ENCODE measurements at places on chromosomes 12 and 14.

- no peak for DNase-seq
Observed at GRCh38 chr14:69860221-69860620, 19.0 kb upstream of the SMOC1 start.

- DNase-seq = no peak
Observed at GRCh38 chr12:19166956-19167355, 37.4 kb downstream of the PLEKHA5 start.

DNA sequence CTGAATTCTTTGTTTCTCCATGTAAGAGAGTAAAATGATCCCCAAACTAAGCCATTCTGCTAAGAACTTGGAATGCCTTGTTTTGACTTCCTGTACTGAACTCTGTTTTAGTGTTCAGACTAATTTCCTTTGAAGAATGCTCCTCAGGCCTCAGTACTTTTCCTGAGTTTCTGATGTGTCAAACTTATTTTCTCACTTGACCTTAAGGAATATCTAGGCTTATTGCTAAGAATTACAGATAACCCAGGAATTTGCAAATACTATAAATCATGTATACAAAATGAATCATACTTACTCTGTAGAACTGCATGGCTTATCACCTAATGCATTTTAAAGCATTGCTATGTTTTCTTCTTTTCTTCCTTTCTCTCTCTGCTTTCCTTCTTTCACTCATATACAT, 93.1 kb upstream of the PKP2 start:
- DNase-seq = no peak

DNA sequence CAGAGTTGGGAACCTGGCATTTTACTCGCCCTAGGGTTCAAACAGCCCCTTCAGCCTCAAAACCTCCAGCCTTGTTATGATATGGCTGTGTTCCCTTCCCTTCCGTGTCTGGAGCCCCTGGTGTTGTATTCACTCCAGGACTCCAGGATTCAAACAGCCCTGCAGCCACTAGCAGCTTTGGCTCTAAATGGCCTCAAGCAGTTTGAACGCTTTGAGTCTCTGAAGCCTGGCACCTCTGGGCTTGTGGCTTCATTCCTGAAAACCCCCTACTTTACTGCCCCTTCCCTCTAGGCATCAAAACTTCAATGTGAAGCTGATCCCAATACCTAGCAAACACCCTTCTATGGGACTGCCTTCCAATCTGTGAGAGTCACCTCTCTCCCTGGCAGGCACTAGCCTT, 67.9 kb upstream of the RMST start:
- DNase-seq = no peak

DNA sequence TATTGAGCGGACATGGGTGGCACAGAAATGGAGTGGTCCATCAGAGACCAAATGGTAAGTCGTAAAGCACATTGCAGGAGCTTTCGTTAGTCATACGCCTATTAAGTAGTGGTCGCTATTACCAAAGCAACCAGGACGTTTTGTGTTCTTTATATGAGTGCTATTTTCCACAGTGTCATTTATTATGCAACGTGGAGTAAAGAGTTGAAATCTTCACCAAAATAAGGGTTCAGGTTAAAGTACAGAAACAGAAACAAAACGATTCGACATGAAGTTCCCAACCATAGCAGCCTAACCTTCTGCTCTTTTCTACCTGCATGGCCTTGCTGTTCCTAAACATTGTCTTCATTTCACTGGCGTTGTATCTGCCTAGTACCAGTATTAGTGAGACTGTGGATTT, 20.1 kb upstream of the FGD4 start:
- DNase-seq = no peak

DNA sequence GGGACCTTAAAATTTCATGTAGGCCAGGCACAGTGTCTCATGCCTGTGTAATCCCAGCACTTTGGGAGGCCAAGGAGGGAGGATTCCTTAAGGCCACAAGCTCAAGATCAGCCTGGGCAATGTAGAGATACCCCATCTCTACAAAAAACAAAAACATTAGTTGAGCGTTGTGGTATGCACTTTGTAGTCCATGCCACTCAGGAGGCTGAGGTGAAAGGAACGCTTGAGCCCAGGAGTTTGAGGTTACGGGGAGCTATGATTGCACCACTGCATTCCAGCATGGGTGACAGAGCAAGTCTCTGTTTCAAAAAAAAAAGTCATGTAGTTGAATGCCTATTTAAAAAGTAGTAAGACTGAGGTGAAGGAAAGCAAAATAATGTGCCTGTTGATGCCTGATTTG, 83.5 kb downstream of the TTC6 start:
- DNase-seq = no peak

GRCh38 chr12:116600959-116601918, 42.1 kb downstream of the MAP1LC3B2 start:
- no peak for DNase-seq

DNA sequence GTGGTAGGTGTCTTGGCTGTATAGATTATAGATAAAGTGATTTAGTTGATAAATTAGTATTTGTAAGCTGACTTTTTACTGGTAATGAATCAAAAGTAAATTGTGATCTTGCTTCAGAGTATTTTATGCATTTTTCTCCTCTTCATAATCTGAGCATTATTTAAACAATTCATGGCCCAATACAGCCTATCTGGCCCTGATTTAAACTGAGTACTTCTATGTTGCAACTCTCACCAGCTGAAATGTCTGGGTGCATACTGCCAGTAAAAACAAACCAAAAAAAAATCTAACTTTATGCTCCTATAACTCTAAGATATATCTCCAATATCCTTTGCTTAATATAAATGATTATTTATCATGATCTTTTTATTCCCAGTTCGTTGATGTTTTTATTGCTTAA, 86.6 kb downstream of the MIA2 start:
- DNase-seq = no peak

DNA sequence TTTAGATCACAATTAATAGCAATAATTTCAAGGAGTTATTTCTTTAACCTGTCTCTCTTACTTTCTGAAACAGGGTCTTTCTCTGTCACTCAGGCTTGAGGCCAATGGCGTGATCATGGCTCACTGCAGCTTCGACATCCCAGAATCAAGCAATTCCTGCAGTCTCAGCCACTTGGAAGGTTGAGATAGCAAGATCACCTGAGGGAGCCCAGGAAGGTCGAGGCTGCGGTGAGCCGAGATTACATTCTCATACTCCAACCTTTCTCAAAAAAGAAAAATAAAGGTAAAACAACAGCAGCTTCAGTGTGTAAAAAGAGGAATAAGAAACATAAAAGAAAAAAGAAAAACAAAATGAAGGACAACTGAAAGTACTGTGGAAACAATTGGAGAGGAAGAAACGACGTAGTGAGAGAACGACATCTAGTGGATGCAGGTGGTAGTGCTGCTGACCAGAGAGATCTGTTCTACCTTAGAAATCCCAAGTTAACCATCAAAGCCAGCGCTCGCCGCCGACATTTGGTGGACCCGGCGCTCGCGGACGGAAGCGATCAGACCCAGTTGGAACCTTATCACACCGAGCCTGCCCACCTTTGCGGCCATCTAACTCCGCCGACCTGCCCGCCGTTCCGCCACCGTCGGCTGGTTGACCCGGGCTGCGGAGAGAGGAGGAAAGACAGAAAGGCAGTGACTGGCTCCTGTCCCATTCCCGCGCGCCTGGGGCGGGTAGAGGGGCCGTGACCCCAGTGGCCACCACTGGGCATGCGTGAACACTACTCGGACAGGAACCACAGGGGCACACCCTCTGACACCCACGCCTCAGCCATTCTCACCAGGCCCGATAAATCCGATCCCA, 196.1 kb downstream of the ALG10 start:
- DNase-seq = peak; percentile 55

GRCh38 chr12:54371328-54372112, 7.2 kb upstream of the GPR84 start:
- no peak for DNase-seq

DNA sequence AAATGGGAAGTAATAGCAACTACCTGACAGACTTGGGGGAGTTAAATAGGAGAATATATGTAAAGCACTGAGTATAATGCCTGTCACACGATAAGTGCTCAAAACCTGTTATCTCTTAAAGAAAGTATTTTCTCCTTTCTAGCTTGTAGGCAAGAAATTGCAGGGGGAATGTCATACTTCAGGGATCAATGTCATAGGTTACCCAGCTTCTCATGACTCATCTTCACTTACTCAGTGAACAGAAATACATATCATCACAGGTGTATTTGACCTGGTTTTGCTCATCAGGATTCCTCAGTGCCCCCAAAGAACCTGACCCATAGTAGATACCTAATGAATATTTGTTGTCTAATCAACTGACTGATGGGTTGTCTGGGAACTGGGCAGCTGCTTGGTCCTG, 285.0 kb upstream of the ATP2B1 start:
- DNase-seq = no peak
